Stimulated activated CD8-positive, alpha-beta memory T cell treated with anti-CD3 and anti-CD28 coated beads, Interleukin-12 subunit alpha, Interleukin-12 subunit beta, amount 100 ng/mL, for 4 hours (primary cell): ENCODE measurements at places on chromosomes 2 and 18.

GRCh38 chr2:157190151-157190550 lies 67.4 kb upstream of the GALNT5 start:
- no peak for DNase-seq

DNA sequence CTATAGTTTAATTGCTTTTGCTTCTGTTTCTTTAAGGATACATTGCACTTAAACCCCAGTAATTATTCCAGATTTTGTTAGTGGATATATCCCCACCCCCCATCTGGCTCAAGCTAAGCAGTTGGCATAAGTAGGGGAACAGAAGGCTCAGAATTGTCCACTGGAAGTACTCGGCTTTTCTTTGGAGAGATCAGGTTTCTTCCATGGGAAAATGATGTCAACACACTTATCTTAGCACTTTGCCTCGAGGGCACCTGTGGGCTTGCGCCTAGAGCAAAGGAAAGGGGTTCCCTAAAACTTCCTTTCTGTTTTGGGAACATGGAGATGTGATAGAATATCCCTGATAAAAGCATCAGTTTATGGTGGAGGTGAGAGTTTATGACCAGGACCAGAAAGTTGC lies 130.6 kb downstream of the FMNL2 start:
- no peak for DNase-seq

DNA sequence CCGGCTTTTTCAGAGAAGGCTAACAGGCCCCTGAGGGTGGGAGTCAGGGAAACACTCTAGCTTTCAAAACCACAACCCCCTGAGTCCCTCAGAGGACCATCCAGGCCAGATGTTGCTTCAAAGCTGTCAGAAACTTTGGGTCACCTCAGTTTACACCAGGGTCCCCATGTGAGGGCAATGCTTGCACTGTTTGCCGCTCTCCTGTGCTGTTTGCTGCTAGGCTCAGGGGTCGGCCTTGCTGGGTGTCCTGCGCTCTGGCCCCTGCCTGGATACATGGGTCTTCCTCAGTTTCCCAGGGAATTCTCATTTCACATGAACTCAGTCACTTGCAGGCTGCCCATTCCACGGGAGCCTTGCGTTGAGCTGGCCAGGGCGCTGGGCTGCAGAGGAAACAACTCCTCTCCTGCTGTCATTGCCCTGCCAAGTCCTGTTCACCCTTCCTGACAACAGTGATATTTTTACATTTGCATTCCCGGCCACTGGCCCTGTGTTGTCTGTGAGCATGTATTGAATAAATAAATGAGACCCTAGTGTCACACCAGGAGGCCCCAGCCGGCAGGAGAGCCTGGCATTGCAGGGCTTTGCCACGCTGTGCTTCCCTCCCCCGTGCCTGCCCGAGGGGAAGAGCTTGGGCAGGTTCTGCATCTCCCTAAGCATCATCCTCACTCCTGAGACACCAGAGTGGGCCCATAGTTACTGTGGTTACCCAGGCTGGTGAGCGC lies 73.2 kb upstream of the RAB6C start:
- no peak for DNase-seq

DNA sequence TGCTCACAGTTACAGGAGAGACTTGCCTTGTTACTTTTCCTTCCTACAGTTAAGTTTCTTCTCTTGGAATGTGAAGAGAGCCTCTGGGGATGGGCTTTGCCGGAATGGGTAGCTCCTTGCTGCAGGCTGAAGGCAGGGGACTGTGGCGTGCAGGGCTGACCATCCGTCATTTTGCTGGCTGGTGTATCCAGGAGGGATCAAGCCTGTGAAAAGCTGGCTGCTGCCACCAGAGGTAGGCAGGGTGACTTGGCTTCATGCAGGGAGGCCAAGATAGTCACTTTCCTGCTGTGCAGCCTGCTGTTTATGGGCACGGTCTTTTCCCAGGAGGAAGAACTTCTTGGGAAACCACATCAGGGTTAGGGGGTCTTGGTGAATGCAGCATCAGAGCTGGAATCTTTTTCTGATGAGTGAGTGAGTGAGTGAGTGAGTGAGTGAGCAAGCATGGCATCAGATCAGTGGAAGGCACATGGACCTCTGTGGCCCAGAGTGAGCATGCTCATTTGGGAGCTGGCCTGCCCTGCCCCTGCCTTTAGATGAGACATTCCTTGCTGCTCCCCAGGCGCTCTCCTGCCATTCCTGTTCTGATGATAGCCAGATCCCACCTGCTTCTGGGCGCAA lies 33.0 kb downstream of the FHOD3 start:
- DNase-seq, result no peak

GRCh38 chr18:54532962-54533361 lies 58.1 kb upstream of the DYNAP start:
- DNase-seq, result no peak
